A549 treated with Hydrocortisone at 1 μM for 4 hours (cell line): ENCODE measurements at places on chromosomes 7 and 10. TPM values are rescaled to one million over a fixed set of nuclear protein-coding genes. Genes with fewer than 3 reads are reported as not detected.

ITGB8 gene
- 0.86 to 1.4 TPM (median 1.1 TPM) in 5 replicates for total RNA-seq

ITGA8 gene
- total RNA-seq = not detected in 5 replicates

BEND7 gene
- total RNA-seq = 6.3 to 10.6 TPM (median 9.6 TPM) in 5 replicates

HOXA3 gene
- total RNA-seq = 3.7 to 6.1 TPM (median 5.6 TPM) in 5 replicates
